Activated CD4-positive, alpha-beta T cell treated with anti-CD3 and anti-CD28 coated beads, Interleukin-10, Interleukin-2, amounts not matched to agents 100 ng/mL and 50 ng/mL, durations not matched to agents 16 hours and 8 hours (primary cell): ENCODE measurements at places on chromosomes 5 and 9.
A peak's percentile ranks its signal among the peaks of the same experiment; 100 is the strongest.

DNA sequence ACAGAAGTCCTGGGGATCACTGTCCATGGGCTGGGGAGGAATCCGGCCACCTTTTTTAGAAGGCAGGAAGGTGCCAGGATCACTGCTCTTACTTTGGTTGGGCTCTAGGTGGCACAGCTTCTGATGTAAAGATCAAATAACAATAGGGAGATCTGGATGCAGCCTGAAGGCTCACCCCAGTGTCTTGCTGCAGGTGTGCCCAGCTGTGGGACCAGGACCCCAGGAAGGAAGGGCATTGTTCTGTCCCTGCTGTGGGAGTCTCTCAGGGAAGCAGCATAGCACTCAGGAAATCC is 69.6 kb downstream of the DAB2IP start:
- DNase-seq: no peak

GRCh38 chr5:83919071-83920041 is 198.7 kb upstream of the HAPLN1 start:
- DNase-seq: no peak

GRCh38 chr5:122999947-123000563 is 36.5 kb downstream of the PPIC start:
- DNase-seq: peak; percentile 48

DNA sequence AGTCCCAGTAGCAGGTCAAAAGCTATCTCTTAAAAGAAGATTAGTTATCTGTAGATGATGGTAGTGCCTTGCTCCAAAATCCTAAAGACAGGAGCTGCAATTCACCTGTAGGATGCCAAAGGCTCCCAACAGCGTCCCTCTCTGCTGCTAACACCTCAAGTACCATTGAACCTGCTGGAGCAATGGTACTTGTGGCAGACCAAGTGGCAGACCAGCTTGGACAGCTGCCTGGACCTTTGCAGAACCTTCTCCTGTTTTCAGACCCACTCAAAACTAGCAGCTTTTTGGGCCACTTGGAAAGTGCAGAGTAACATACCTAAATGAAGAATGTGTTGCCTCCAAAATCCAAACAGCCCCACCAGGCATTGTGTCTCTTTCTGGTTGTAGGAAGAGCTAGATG is 6.9 kb upstream of the CCDC180 start:
- no peak for DNase-seq

DNA sequence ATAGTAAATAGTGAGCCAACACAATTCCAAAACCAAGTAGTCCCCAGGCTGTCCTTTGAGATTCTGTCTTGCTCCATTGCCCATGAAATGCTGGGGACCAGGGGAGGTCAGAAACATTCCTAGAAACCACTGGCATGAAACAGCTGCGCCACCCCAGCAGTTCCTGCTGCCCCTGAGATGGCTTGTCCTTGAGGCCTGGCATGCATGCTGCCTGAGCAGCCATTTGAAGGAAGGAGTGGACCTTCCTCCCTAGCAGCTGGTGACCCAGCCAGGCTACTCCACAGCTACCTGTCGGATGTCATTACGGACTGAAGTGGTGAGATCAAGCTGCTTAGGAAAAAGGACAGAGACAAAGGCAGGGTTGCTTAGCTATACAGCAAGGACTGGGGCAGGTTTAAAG is 260.6 kb downstream of the DENND1A start:
- DNase-seq: no peak

DNA sequence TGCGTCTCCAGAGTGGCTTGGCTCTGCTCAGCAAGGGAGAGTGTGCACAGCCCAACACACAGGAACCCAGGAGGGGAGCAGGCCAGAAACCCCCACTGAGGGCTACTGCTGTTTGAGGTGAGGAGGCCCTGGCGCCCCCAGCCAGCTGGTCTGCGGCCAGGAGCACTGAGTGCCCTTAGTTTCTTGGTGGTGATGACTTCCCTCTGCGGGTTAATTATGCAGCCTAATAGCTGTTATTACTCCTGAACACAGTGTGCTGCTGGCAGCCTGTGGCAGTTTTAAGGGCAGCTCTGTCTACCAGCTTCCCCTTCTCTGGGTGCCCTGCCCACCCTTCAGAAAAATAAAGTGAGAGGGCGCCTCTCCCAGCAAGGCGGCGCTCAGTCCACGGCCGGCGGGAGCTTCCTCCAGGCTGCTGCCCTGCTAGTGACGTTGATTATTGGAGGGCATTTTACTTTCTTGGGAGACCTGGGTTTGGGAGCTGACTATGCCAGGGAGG is 19.2 kb downstream of the GADD45G start:
- no peak for DNase-seq

- DNase-seq: no peak
Observed at GRCh38 chr9:15220658-15221318, 86.2 kb downstream of the TTC39B start.

DNA sequence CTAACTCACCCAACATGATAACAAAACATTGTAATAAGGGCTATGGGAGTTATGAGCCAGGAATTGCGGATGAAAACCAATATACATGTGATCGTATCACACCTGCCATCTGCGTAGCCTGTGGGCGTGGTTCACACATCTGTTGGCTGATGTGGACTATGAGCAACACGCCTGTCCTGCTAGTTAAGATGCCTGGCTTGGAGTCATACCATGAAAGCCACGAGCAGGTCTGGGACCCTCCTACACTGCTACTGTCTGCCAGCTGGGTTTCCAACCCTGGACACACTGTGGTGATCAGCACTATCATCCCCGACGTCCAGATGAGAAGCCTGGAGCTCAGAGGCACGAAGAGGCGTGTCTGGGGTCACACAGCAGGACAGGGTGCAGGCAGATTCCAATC is 40.2 kb downstream of the STK10 start:
- no peak for DNase-seq

GRCh38 chr5:28174691-28175090 is 1136.3 kb upstream of the CDH9 start:
- DNase-seq: no peak

- DNase-seq: no peak
Observed at GRCh38 chr5:74424162-74424868, 216.2 kb downstream of the ENC1 start.

- DNase-seq: no peak
Observed at GRCh38 chr9:78613006-78613405, 316.1 kb downstream of the PSAT1 start.

- no peak for DNase-seq
Observed at GRCh38 chr5:67153292-67153691, 43.3 kb downstream of the CD180 start.

DNA sequence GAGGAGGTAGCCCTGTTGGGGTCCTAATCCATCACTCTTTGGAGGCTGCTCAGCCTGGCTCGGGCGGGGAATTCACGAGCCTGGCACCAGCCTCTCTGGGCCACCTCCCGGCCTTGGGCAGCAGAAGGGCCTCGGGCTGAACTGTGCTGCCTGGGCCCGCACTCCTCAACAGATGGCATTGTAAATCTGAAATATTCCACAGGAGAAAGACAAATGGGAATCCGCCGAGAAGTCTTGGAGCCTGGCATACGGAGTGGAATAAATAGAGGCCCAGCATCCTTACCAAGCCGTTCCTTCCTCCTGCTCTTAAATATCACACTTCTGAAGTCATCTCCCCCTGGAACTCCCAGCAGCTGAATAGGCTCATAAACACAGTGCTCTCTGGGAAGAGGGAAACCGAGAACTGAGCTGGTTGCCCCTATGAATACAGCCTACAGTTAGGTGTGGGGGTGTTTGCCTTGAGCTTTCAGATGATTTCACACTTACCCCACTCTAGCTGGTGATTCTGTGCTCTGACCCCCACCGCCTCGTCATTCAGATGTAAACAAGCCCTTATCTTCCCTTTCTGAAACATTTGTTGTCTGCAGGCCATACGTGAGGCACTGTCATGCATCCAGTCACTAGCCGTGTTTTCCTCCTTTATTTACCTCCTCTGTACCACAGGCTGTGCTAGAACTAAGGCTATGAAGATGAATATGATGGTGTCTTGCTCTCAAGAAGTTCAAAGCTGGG is 455.0 kb upstream of the CLINT1 start:
- no peak for DNase-seq

DNA sequence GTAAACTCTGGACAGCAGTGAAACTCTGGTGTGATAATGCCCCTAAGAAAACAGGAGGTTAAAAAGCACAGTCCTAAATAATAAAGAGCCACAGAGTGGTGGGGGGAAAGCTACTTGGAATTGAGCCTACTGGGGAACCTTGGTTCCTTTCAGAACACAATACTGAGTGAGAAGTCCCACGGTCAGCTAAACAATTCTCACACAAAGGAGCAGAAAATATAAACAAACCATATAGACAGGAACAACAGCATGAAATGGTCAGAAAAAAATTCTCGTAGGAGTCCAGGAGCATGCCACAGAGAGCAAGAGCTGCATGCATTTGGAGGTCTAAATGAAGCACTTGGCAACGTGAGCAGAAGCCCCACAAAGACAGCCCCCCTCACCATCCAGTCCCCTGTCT is 56.0 kb downstream of the TEK start:
- no peak for DNase-seq

- no peak for DNase-seq
Observed at GRCh38 chr5:72010430-72010829, 96.8 kb upstream of the MAP1B start.

DNA sequence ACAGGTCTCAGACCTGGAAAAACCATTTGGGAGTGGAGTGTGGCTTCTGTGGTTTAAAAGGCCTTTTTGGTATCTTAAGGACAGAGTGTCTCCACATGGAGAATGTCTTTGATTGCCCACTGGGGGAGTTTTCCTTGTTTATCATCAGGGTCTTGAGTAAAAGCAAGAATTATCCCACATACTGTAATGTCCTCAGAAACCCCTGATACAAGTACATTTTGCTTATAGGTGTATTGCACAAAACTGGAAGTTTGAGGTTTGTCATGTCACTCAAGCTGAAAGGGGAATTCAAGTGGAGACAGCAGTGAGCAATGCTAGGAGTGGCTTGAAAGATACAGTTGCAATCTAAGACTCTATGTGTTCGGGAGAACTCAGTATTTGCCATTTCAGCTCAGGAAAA is 62.7 kb upstream of the GRAMD2B start:
- no peak for DNase-seq

DNA sequence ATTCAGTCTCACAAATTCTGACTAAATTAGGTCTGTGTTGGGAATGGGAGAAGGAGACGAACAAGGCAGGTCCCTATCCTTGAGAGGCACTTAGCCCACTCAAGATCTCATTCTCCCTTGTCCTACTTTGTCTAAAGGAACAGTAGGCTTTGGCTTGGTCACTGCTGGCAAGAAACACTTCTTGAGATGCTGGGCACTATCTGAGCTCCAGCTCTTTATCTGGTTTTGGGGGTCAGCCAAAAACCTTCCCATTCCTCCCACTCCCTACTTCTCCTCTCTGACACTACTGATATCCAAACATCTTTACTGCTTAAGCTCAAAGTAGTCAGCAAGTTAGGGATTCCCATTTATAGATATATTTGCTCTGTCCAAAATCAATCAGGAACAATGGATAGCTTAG is 155.2 kb downstream of the MAPKAP1 start:
- DNase-seq: no peak

DNA sequence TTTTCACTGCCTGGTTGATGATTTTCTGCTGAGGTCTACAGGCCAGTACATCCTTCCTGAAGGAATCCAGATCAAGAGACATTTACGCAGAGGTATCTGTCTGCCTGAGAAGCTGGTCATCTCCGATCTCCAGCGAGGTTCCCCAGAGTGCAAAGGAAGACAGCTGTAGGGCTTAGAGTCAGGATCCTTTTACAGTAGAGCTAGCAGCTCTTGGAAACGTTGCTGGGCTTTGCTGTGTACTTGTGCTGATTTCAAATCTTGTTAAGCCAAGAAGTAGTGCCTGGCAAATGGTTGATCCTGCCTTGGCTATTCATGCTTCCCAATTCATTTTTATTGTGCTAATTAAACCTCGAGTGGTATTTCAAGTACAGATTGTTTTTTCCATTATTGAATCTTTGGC is 48.9 kb downstream of the NTRK2 start:
- no peak for DNase-seq

GRCh38 chr5:154702477-154702876 is 52.7 kb upstream of the LARP1 start:
- no peak for DNase-seq

DNA sequence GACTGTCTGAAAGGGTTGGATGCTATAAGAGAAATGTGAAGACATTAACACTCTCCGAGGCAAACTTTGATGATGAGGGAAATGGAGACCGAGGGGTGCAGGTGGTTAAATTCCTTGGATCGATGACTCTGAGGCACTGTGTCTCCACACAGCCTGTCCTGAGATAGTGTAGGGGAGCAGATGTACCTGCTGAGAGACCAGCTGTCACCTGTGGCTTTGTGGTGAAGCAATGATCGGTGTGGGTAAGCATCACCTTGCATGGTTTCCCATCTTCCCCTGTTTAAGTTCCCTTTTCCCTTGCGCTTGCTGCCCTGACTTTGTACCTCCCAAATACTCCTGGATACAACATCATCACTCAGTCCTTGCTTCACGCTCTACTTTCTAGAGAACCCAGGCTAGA is 9.8 kb upstream of the MIER3 start:
- no peak for DNase-seq

- peak; percentile 91 for DNase-seq
Observed at GRCh38 chr5:119340597-119341218, 15.1 kb upstream of the TNFAIP8 start.

GRCh38 chr5:125065741-125066140 is 319.3 kb upstream of the ZNF608 start:
- DNase-seq: no peak

DNA sequence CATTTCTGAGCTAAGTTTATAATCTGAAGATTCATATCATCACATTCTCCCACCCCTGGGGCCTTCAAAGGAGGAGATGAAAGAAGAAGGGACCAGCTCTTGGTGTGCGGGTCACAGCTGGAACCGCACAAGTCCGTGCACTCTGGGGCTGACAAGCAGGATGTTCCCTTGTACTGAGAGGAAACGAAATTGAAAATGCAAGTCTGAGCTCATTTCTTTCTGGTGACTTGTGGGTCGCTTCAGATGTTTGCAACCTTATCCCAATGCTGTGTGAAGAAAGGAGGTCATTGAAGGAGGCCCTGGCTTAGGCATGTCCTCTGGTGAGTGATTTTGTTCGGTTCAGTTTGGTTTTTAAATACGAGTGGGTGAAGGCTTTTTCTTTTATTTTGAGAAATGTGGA is 59.6 kb downstream of the C9orf152 start:
- DNase-seq: peak; percentile 91

DNA sequence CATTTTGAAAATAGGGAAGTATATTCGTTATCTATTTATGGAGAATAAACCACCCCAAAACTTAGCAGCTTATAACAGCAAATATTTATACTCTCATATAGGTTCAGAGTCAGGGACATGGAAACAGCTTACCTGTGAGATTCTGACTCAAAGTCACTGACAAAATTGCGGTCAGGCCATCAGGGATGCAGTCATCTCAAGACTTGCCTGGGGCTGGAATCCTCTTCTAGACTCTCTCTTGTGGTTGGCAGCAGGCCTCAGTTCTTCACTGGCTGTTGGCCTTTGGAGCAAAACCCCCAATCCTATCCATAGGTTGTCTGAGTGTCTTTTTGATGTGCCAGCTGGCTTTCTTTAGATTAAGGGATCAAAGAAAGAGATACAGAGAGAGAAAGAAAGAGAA is 275.6 kb downstream of the SEC61B start:
- DNase-seq: peak; percentile 5
